ENCODE measurements at places on chromosomes 5 and 9.

GRCh38 chr5:58263296-58263695 lies 196.6 kb downstream of the PLK2 start:
- no peak for DNase-seq

DNA sequence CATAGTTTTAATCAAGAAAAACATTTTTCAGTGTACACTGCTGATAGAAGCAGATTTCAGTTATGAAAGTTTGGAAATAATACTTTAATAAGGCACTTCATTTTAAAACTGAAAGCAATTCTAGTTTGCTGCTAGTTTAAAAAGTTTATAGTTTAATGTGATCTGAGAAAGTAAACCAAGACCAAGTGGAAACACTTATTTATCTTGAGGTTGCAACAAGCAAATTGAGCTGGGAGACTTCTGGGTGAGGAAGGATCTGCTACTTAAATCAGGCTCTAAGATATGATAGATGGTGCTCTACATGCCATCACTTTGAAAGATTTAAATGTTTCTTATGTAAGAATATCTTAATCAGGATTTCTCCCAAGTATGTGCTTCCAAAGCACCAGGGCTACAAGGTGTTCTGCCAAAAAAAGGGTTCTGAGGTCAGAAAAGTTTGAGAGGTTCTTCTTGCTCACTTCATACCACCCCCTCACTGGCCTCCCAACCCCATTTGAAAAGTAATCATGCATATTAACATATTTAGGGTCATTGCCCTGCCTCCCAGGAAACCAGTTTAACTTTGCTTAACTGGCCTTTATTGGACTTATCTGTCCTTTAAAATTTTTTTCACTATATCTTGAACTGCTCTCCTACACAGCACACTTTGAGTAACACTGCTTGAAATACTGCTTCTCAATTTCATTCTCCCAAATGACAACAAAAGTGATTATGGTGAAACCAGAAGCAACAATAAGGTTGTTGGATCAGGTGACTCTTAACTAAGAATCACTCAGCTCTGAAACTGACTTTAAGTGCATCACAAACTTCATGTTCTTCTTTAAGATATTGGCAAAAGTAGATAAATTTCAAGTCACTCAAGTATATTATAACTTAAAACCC lies 15.5 kb downstream of the SLC44A1 start:
- DNase-seq = no peak

GRCh38 chr9:101307051-101307450 lies 77.8 kb downstream of the BAAT start:
- DNase-seq = no peak

GRCh38 chr5:113000466-113000865 lies 23.9 kb downstream of the DCP2 start:
- DNase-seq = no peak

DNA sequence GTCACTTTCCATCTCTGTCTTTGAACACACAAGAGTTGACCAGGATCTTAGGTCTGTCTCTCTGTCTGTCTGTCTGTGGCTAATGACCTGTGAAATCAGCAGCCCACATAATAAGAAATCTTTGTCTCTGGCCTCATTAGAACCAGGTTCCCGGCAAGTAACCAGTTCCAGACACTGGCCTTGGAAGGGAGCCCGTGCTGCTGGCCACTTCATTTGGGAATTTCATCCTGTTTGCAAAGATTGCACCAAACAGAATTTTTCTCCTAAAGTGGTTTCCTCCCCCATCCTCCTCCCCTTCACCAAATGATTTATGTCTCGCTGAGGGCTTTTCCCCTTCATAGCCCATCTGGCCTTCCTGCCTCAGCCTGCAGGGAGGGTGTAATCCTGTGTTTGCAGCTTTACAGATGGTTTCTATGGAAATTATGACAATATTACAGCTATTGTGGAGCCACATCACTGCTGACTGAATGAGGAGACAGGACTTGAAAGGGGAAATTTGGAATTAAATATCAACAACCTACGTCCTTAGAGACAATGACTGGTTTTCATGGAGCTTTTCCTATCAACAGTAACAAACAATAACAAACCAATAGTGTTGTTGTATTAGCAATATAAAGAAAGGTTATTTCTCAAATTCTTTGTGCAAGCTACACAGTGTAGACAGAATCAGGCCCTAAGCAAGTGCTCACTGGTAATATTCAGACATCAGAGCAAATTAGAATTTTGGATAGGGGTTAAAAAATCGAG lies 25.7 kb downstream of the DPYSL3 start:
- DNase-seq = no peak

- DNase-seq = no peak
These were observed 679.8 kb downstream of the CETN3 start for GRCh38 chr5:89729623-89730301.

DNA sequence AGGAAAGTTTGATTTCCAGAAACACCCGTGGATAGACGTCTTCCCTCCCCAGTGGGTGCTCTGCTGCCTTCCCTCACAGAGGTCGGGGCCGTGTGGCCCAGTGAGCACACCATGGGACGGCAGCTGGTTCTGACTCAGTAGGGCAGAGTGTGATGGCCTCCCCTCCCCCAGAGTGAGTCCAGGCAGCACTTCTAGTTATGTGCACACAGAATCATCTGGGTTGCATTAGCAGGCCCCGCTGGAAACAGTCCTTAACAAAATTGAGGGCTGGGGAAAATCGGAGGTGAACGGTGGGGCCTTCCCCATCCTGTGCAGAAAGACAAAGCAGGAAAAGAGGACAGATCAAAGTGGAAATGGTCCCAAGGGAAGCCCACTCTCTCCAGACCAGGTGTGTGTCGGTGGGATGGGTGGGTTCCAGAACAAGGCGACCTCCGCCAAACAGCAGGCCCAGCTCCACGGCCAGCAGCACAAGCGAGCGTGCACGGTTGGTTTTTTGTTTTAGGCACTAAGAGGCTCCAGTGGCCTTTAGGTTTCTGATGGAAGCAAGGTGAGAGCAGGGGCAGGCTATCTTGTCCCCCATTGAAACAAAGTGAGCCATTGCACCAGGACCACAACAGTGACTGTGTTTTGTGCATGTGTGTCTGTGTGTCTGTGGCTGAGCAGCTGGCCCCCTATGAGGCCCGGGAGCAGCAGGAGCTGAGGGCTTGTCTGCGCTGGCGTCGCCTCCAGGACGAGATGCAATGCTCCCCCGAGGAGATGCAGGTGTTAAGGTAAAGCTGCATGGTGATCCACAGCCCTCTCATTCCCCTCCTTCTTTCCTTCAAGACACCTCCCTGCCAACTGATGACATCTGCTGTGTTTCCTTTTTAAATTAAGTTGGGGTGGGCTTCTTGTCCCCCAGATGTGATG lies 201.5 kb downstream of the AOPEP start:
- DNase-seq = no peak

GRCh38 chr5:167248257-167248656 lies 1043.2 kb upstream of the WWC1 start:
- no peak for DNase-seq

DNA sequence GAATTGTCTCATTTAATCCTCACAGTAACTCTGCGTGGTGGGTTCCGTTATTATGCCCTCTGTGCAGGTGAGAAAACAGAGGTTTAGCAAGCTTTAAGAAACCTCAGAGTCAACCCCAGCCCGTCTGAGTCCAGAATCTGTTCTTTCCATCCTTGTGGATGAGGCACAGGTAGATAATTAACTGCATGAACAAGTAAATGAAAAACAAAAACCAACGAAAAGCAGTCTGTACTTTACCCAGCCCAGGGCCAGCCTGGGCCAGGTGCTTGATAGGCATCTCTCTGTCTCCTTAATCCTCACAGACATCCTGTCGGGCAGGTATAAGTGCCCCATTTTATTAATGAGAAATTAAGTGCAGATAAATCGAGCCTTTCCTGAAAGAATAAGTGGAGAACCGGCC lies 25.3 kb upstream of the CXCL14 start:
- DNase-seq = no peak

DNA sequence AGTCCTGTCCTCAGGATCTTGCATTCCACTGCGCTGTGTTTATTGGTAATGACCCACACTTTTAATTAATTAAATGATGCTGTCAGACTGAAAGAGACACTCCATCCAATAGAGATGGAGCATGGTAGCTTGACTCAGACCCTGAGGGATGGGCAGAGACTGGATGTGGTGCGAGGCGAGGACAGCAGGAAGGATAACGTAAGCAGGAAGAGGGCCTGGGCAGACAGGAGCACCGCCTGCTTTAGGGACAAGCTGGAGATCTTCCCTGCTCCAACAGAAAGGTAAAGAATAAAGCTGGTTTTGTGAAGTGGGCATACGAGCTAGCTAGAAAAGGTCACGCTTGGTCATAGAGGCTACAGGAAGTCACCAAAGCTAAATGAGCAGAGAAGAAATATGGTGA lies 3.6 kb upstream of the DOCK8 start:
- no peak for DNase-seq

GRCh38 chr5:3980156-3980555 lies 384.5 kb downstream of the IRX1 start:
- no peak for DNase-seq

DNA sequence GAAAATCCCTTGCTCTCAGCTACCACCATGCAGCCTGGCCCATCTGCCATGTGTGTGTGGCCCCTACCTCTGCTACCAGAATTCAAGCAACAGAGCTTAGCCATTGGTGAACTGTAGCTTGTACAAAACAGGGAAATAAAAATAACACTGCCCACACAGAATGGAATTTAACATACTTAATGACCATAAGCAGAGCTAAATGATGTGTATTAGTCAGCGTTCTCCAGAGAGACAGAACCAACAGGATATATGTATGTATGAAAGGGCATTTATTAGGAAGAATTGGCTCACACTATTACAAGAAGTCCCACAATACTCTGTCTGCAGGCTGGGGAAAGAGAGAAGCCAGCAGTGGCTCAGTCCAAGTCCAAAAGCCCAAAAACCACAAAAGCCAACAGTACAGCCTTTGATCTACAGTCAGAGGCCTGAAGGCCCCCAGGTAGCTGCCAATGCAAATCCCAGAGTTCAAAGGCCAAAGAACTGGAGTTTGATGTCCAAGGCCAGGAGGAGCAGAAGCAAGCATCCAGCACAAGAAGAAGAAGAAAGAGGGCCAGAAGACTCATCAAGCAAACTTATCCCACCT lies 318.8 kb downstream of the DNAH5 start:
- DNase-seq = no peak

DNA sequence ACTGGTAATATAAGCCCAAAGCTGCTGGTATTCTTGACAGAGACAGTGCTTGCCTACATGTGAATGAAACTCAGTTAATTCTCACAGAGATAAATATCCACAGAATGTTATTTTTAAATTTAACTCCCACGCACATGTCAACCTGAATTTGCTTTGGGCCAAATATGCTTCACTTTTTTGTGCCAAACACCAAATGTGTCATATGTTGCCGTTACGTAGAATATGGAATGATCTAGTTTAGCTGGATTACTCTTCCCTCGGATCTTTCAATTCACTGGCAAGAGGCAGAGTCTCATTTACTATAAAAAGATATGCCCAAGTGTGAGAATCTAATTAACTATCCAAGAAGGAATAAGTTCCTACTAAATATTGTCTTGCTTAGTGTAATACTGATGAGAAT lies 933.4 kb upstream of the COX7C start:
- no peak for DNase-seq

DNA sequence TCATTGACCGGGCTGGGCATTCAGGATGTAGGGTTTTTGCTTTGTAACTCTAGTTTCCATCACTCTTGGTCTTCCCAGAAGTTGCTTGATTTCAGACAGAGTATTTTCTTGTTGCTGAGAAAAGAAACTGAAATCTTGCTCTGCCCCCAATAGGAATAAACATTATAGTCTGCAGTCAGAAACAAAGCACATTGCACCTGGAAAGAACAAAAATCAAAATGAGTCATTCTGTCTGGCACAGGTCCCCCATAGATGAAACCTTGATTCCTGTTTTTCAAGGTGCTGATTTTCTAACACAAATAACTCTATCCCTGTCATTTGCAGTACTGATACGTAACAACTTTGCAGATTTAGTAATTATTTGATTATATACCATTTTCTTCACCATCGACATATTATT lies 232.1 kb downstream of the FBXO4 start:
- DNase-seq = no peak

DNA sequence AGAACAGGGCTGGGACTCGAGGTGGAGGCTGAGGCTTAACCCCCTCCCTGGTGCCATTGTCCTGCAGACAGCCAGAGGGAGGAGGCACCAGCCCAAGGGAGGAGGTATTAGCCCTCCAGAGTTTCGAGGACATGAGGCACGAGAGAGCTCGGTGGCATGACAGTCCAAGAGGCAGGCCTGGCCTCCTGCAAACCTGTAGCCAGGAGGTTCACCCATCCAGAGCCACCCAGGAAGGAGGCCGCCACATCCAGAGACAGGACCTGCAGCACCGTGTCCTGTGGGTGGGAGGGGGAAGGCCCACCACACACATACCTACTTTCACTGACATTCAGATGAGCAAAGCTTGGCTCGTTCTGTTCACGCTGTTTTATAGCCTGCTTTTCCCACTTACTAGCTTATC lies 75.2 kb upstream of the ADAMTS2 start:
- DNase-seq = no peak

DNA sequence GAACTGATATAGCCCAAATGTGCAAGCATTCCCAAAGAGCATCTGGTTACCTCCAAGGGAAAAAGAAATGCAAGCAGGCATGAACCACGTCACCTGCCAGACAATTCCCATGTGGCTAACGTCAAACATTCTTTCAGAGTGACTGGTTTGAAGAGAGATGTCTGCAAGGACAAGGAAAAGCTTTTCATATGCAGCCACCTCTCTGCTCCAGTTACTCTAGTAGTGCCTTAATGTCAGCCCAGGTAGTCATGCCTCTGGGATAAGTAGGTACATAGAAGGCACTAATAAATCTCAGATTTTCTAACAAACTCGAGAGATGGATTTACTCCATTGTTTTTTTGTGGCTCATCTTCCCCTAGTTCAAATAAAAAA lies 96.8 kb upstream of the IFNK start:
- no peak for DNase-seq

DNA sequence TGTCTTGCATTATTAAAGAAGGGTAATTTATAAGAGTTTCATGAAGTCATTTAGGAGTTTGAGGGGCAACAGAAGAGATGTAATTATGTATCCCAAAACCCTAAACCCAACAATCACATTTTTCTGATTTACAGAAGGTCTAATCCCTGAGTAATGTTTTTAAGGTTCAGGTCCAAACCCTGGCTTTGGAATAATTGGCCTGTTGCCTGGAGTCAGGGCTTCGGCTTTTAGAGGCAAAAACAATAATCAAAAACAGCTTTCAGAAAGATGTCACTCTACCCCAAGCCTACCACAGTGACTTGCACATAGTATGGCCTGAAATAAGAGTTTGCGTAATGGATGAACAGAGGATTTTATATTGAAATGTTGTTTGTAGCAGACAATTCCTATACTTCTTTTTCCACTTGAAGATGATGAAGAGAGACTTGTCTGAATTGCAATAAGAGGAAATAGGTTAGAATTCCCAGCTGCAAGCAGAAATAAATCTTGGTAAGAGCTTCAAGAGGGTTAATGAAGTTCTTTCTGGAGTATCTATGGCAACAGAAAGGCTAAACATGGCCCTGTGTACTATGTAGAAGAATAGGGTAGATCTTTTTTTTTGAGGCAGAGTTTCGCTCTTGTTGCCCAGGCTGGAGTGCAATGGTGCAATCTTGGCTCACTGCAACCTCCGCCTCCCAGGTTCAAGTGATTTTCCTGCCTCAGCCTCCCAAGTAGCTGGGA lies 152.0 kb downstream of the GPBP1 start:
- no peak for DNase-seq
